ENCODE measurements at places on chromosomes 12 and 14.
A peak's percentile ranks its signal among the peaks of the same experiment; 100 is the strongest.

DNA sequence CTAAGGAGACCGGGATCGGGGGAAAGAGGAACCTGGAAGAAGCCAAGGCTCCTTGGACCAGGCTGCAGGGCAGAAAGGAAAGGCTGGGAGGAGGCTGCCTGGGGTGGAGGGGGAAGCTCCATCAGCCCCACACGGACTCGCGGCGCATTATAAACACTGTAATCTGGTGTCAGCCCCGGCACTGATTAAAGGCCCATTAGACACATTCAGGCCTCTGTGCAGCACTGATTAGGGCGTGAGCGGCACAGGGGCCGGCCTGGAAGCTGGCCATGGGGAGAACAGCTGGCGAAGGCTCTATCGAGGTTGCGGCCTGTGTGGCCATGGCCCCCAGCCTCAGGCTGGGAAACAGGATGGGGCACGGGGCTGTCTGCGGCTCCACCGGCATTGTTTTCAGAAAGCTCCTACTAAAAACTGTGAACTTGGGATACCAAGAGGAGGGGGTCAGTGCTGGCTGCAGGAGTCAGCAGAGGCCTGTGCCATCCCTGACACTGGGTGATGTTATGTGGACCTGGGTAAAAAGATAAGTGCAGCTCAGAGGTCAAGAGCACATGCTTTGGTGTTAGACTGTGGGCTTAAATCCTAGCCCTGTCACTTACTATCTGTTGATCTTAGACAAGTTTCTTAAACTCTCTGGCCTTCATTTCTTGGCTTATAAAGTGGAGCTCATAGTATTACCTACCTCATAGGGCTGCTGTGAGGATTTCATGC is 10.6 kb downstream of the ACVRL1 start:
- no peak for DNase-seq

- no peak for DNase-seq
Measured at GRCh38 chr14:51576117-51576430, 75.6 kb upstream of the FRMD6 start.

DNA sequence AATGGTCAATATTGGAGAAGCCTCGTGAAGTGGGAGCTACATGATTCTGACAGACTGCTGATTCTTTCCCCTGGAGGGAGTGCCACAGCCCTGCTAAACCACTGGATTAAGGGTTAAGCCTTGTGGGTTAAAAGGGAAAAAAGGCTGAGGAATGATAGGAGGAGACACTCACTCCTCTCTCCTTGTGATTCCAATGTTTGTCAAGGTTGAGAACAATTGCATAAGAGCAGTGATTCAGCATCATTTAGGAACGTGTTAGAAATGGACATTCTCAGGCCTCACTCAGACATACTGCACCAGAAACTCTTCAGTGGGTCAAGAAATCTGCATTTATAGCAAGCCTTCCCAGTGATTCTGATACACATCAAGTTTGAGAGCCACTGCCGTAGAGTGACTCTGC is 87.8 kb upstream of the GZMB start:
- no peak for DNase-seq

DNA sequence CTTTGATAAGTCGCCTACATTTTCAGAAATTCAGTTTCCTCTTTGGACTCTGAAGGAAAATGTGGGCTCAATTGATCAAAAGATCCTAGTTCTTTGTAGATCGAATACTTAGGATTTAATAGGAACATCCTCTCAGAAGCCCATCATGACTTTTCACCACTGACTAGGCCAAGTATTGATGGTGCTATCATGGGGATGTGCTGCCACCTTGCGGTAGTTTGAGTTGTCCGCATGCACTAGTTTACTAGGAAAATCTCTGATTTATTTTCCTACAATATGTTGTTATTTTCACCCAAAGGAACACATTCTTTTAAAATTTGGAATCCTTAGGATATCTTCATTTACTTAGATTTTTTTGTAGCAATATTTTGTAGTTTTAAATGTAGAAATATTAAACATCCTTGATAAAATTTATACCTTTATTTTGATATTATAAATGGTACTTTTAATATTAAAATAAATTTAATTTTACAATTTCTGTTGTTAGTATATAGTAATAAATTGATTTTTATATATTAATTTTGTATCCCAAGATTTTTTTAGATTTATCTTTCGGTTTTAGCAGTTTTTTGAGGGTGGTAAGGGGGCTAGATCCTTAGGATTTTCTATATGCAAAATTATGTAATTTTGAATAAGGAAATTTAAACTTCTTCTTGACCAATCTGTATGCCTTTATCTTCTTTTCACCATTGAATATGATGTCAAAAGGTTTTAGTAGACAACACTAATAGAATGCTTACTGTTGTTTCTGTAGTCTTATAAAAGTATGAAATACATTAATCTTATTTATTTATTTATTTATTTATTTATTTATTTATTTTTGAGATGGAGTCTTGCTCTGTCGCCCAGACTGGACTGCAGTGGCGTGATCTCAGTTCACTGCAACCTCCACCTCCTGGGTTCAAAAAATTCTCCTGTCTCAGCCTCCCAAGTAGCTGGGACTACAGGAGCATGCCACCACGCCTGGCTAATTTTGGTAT is 52.9 kb upstream of the OR9K2 start:
- peak; percentile 77 for DNase-seq

All from stimulated activated CD4-positive, alpha-beta T cell treated with anti-CD3 and anti-CD28 coated beads, TNF-alpha, amount 100 ng/mL, for 24 hours (primary cell).